ENCODE measurements at places on chromosomes 2 and 18.

DNA sequence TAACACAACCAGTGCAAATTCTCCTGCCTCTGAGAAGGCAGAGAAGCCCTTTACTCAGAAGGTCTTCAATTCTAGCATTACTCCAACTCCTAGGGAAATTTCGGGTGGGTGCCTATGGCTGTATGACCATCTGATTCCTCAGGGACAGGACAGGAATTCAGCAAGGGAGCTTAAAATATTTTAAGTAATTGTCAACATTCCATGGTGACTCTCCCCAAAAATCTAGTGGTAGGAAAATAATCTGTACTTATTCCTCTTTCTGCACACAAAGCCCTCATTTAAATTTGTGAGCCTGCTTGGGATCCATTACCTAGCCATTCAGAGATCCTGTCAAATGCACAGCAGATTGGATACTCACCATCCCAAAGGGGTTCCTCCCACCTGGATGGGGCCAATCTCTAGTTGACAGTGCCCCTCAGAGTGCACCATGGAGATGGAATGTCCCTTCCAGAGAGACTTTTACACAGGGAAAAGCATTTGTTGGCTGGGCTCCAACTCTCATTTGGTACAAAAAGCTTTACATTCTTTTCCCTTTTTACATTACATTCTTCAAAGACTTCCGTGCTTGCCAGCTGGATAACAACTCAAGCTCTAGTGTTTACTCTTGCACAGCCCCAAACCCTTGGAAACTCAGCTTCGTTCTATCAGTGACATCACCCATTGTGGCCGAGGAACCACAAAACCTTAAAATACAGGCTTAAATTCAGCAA lies 3.1 kb upstream of the TMEM150A start:
- no peak overlapping the region for H3K27ac ChIP-seq
- H3K4me3 ChIP-seq: no peak overlapping the region
- peaks cover 31% of the 10 kb centered on the region for H3K36me3 ChIP-seq
- no peak for DNase-seq
- H3K27me3 ChIP-seq: peaks cover 1% of the 10 kb centered on the region
- H3K4me1 ChIP-seq: peaks cover 26% of the 10 kb centered on the region

GRCh38 chr2:56753182-56753581 lies 569.4 kb downstream of the CCDC85A start:
- H3K4me1 ChIP-seq: no peaks in the 10 kb centered on the region
- no peaks in the 10 kb centered on the region for H3K36me3 ChIP-seq
- H3K27me3 ChIP-seq: no peaks in the 10 kb centered on the region
- DNase-seq: no peak
- no peak overlapping the region for H3K4me3 ChIP-seq

DNA sequence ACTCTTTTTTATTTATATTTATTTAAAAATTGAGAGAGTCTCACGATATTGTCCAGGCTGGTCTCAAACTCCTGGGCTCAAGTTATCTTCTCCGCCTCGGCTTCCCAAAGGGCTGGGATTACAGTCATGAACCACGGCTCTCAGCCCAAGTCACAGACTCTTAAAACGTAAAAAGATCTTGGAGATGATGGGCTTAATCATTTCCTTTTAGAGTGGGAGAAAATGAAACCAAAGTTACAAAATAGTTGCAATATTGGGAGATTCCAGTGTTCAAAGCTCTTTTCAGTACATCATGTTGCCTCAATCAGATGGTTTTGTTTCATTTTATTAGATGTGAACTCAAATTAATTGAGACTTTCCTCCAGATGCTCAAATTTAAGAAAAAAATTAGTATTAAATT lies 151.4 kb upstream of the XPO1 start:
- no peak for DNase-seq
- no peaks in the 10 kb centered on the region for H3K36me3 ChIP-seq
- no peak overlapping the region for H3K4me3 ChIP-seq
- no peak overlapping the region for H3K27ac ChIP-seq
- H3K4me1 ChIP-seq: peaks cover 17% of the 10 kb centered on the region

DNA sequence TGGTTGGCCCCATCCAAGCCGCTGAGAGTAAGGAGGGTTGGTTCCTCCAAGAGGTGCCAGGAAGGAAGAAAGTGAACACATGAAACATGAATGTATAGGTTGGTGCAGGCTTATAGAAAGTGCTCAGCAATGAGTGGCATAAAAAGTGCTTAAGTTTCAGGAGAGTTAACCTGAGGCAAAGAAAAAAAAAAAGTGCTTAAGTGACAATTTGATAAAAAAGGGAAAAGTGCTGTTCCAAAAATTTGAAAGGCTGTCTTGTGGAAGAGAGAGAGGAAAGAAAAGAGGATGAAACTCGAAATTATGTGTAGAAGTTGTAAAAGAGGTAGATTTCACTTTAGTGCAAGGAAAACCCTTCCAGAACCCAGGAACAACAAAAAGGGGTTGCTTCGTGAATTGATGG lies 85.5 kb upstream of the MAP4K4 start:
- no peak overlapping the region for H3K4me3 ChIP-seq
- no peaks in the 10 kb centered on the region for H3K4me1 ChIP-seq
- H3K36me3 ChIP-seq: peaks cover 2% of the 10 kb centered on the region

DNA sequence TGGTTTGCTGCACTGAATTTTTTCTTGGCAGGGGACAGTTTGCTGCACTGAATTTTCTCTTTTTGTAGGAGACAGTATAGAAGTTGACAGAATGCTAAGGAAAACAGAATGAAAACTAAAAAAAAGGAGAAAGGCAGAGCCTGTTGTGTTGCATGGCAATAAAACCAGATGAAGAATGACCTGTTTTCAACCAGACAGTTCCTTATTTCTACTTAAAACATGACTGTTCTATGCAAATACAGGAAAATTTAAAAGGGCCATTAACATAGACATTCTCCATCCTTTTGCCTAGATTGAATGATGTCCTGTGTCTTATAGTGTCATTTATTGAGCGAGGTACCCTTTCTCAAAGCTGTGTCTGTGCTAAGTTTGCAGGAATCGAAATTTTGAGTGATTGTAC lies 33.3 kb downstream of the ABI2 start:
- no peaks in the 10 kb centered on the region for H3K4me1 ChIP-seq
- no peak overlapping the region for H3K4me3 ChIP-seq
- DNase-seq: no peak
- peaks cover 4% of the 10 kb centered on the region for H3K36me3 ChIP-seq
- H3K27ac ChIP-seq: no peak overlapping the region
- no peaks in the 10 kb centered on the region for H3K27me3 ChIP-seq

DNA sequence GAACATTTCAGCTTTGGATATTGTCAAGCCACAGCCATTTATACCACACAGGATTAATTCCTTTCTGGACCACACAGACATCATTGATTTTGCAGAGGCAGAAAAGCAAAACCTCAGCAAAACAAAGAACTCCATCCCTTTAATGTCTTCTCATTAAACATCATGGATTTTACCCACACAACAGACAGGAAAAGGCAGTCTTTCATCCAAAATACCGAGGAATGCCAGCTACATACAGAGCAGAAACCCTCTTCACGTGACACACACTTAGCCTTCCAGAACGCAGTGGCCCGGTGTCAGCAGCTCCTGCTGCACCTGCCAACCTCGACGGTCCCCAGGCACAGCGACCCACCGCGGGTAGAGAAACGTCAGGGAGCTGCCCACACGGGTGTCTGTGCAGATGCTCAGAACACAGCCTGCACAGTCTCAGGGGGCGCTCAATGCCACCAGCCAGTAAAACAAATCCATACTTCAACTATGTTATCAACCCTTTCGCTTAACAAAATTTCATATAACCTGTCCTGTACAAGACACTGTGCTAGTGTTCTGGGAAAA lies 304.5 kb downstream of the EIPR1 start:
- no peak overlapping the region for H3K27ac ChIP-seq
- H3K36me3 ChIP-seq: no peaks in the 10 kb centered on the region
- no peaks in the 10 kb centered on the region for H3K27me3 ChIP-seq
- peak; percentile 50 for DNase-seq

Measured in activated CD4-positive, alpha-beta T cell treated with anti-CD3 and anti-CD28 coated beads, Interleukin-2, amount 10 ng/mL, durations not matched to agents 24 days and 14 days (primary cell).